ENCODE measurements at places on chromosomes 5 and 9.

GRCh38 chr5:115844321-115844817 is 2.6 kb downstream of the AP3S1 start:
- no peak for DNase-seq

DNA sequence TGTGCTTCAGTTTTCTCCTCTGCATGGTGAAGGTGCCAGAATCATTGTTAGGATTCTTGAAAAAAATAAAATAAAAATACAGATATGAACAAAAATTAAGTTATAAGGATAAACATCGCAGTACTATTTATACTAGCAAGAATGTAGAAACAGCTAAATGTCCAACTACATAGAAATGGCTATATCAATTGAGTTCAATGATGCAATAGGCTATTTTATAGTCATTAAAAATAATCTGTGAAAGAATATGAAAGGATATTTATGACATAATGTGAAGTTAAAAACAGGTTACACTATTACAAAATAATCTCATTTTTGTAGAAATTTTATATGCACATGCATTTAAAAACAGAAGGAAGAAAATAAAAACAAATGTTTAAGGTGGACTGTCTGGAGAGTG is 198.7 kb upstream of the TRIM32 start:
- no peak for DNase-seq

- DNase-seq, result no peak
Measured at GRCh38 chr5:123700624-123701287, 188.8 kb downstream of the CSNK1G3 start.

DNA sequence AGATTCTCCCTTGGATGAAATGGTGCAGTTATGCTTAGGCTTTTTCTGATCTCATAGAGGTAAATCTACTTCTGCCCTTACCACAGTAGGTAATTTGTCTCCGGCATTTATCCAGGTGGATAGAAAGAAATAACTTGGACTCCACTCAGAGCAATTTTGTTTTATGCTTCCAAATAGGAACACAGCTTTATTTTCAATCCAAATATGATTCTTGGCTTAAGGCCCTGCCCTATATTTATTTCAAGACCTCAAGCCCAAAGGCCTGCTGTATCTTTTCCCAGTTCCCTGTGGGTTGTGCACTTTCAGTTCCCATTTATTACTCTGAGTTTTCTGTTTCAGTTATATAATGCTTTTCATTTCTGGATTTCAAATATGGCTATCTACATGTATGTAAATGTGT is 274.2 kb upstream of the SMC2 start:
- DNase-seq, result no peak

- DNase-seq, result no peak
Measured at GRCh38 chr5:150149618-150150017, 6.0 kb downstream of the PDGFRB start.

DNA sequence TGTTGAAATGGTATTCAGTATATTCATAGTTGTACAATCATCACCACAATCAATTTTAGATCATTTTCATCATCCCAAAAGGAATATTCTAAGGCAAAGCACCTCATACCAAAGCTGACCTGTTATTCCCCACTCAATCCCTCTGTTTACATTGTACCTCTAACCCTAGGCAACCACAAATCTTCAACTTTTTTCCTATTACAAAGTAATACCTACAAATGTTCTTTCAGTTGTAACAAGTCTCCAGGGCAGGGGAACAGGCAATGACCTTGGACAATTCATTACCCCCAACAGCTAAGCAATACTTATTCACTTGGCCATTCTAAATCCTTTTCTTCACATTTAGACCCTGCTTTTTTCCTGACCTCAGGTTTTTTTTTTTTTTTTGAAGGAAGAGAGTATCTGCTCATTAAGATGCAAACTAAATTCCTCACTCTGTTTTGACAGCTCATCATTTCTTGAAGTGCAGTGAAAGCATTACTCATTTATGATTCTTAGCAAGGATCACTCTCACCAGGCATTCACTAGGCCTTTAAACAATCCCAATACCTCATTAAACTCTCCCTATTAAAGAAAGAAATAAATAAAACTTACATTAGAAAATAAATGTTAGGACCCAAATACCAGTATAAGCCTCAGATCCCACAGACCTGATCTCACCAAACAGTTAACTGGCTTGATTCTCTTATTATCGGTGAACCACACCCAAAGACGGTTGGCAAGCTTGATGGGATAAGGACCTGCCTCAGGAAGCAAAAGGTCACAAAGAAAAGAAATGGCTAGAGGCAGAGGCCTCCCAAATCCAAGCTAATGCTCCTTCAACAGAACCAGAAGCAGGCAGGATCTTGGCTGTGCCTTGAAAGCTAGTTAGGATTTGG is 15.3 kb downstream of the MTMR12 start:
- DNase-seq, result no peak

GRCh38 chr5:62154758-62155157 is 151.2 kb upstream of the KIF2A start:
- DNase-seq, result no peak

GRCh38 chr5:113020461-113021273 is 44.1 kb downstream of the DCP2 start:
- no peak for DNase-seq

DNA sequence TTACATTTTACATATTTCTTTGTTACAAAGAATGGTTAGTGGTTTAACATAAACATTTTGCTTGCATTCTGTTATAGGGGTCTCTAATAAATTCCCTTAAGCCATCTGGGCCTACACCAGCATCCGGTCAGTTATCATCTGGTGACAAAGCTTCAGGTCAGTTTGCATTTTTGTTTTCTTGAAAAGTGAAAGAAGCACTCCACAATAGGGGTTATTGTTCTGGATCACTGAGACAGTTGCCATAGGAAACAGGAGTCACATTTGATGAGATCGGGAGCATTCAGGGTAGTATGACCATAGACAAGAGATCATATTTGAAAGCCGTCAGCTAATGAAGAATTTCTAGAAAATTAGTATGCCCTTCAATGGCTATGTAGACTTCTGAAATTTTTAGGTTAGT is 63.6 kb downstream of the NUP214 start:
- no peak for DNase-seq

DNA sequence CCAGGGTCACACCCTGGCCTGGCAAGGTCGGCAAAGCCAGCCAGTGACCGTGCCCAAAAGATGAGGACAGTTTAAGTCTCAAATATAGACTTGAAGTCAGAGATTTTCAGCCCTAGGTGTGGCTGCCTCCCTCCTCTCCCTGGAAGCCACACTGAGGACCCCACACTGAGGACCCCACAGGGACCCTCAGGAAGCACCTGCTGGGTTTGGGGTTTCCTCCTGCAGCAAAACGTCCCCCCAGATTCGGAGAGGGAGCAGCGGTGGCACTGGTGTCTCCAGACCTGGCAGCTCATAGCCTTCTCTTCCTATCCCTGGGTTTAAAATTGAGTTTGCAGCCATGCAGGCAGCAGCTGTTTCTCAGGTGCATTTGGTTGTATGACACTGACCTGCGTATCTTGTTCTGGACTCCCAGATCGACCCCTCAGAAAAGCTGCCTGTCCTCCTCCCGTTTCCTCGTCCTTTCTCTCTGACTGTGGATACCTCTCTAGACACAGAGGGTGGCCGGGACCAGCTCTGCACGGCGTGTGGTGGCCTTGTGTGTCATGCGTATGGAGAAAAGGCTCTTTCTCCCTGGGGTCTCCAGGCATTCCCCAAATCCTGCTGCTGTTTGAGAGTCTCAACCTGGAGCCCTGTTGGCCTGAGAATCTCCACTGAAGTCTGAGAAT is 36.6 kb downstream of the MRPL36 start:
- DNase-seq, result no peak

- no peak for DNase-seq
Measured at GRCh38 chr5:179257176-179257682, 88.0 kb downstream of the ADAMTS2 start.

DNA sequence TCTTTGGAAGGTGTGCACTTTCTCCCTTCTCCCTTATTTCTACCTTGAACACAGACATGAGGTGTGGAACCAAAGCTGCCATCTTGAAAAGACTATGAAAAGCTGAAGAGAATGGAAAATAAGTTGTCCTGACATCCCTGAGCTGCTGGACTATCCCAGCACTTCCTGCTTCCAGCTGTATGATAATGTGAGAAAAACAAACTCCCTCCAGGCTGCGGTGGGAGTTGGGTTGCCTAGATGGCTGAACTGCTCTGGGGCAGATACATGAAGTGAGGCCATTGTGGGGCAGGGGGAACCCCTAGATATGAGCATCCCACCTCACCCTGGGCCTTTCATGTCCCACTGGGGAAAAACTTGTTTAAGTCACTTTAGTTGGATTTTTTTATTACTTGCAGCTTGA is 82.4 kb downstream of the BOD1 start:
- no peak for DNase-seq

DNA sequence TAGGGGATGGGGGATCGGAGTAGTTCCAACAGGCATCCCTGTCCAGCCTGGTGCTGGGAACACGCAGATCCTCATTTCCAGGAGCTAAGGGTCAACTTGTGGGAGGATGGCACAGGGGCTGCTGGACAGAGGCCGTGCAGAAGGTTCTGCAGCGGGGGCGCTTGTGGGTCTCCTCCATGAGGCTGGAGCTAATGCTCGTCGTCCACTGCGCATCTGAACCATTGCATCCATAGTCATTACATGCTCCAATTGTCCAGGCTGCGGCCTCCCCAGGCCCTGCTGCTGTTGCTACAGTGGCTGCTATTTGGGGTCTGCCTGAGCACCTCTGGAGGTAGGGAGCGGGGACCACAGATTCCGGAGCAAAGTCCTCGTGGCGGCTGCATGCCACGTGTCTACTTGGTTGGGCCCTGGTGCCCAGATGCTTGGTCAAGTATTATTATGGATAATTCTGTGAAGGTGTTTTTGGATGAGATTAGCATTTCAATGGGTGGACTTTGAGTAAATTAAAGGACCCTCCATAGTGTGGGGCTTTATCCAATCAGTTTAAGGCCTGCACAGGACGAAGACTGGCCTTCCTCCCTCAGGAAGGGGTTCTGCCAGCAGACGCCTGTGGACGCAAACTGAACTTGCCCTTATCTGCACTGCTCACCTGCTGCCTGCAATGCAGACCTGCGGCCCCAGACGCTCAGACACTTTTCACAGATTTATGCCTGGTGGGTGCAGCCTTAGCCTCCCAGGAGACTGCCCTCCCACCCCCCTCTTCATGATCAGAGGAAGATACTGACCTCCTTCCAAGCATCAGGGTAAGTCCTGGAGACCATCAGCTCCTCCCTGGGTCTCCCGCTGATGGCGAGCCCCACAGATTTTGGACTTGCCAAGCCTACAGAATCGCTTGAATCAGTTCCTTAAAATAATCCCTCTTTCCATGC is 127.5 kb upstream of the IRX4 start:
- DNase-seq, result no peak

GRCh38 chr9:89457376-89457855 is 40.5 kb downstream of the SEMA4D start:
- no peak for DNase-seq

GRCh38 chr9:80843028-80843427 is 846.3 kb downstream of the TLE1 start:
- no peak for DNase-seq

GRCh38 chr9:20701060-20701459 is 17.0 kb downstream of the FOCAD start:
- DNase-seq, result no peak

GRCh38 chr9:129556491-129557191 is 64.3 kb downstream of the C9orf50 start:
- DNase-seq, result no peak

GRCh38 chr9:135116881-135117280 is 29.4 kb downstream of the OLFM1 start:
- no peak for DNase-seq

- DNase-seq, result no peak
Measured at GRCh38 chr9:15541872-15542271, 11.0 kb upstream of the CCDC171 start.

GRCh38 chr9:89619019-89619418 is 14.2 kb downstream of the GADD45G start:
- no peak for DNase-seq

GRCh38 chr5:31995006-31995405 is 179.1 kb downstream of the GOLPH3 start:
- DNase-seq, result no peak

DNA sequence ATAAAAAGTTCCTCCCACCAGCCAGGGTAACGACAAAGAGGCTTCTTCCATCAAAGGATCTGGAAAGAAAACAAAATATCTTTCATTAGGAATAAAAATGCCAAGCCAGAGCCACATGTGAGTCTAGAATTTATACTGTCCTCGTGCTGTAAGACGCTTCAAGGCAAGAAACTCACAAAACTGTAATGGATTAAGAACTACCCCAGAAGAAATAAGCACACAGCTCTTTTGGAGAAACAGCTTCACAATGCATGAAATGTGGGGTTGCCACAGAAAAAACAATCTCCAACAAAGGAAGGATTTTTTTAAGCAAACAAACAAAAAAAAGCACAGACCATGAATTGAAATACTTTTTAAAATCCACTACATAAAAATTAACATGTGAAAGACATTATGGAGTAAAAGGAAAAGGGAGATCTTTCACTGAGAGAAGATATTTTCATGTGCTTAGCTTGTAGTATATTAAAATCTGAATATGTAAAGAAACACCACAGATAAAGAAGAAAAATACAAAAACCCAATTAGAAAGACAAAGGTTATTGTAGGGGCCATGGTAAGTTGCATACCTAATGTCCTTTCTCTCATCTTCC is 140.5 kb upstream of the NFIL3 start:
- no peak for DNase-seq

GRCh38 chr9:38127271-38127839 is 58.3 kb upstream of the SHB start:
- no peak for DNase-seq

DNA sequence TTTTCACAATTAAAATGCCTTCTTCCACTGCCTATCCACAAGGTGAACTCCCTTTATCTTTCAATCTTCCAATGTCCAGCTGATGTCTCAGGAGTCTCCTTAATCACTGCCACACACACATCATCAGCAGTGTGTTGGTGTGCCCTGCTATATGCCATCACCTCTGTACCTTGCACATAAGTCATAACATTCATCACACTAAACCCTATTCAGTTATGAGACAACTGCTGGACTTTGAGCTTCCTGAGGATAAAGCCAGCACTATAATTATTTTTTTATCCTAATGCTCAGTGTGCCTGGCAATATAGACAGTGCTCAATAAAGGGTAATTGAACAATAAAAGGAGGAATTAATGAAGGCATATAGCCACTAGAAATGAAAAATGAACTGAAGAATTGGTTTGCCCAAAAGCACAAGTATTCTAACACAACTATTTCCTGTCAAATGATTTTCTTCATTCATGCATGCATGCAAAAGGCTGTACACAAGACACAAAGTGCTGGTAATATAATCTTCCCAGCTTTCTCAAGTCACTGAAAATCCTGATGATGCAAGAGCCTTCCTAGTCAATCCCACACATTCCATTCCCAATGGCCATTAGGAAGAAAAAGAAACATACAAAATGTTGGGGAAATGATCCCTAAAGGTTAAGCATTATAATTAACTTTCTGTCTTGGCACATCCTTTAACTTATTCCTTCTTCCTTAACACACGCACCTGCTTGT is 32.4 kb downstream of the LPAR1 start:
- no peak for DNase-seq

Measured in memory B cell (primary cell).